Kasumi-1 (cell line): ENCODE measurements at places on chromosomes 3 and 15.

- DNase-seq: no peak
Observed at GRCh38 chr3:148682997-148683396, 14.7 kb upstream of the AGTR1 start.

GRCh38 chr15:70341566-70341965 is 243.8 kb upstream of the TLE3 start:
- DNase-seq: no peak

DNA sequence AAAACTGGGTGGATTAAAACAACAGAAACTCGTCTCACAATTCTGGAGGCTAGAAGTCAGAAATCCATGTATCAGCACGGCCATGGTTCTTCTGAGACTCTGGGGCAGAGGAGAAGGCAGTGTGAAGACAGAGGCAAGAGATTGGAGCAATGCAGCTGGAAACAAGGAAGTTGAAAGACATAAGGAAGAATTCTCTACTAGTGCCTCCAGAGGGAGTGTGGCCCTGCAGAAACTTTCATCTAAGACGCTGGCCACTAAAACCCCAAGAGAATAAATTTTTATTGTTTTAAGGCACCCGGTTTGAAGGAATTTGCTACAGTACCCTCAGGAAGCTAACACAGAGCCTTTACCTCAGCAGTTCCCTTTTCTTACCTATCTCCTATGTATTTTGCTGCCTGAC is 1012.2 kb upstream of the CADM2 start:
- peak; percentile 86 for DNase-seq

DNA sequence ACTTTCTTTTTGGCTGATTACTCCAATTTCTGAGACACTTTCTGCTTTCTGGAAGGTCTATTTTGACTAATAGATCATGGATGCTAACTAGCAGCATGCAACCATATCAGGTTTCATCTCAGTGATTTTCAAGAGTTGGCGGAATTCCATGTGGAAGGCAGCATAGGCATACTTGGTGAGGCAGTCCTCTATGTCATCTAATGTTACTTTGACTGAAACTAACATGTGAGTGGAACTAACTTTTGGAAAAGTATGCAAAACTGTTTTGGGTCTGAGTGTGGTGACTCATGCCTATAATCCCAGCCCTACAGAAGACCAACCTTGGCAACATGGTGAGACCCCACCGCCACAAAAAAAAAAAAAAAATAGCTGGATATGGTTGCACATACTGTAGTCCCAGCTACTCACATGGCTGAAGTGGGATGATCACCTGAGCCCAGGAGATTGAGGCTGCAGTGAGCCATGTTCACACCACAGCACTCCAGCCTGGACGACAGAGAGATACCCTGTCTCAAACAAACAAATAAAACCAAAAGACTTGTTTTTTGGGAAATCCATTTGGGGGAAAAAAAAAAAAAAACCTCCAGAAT is 1033.7 kb downstream of the ROBO1 start:
- no peak for DNase-seq

- no peak for DNase-seq
Observed at GRCh38 chr3:143831994-143832393, 16.3 kb downstream of the SLC9A9 start.

DNA sequence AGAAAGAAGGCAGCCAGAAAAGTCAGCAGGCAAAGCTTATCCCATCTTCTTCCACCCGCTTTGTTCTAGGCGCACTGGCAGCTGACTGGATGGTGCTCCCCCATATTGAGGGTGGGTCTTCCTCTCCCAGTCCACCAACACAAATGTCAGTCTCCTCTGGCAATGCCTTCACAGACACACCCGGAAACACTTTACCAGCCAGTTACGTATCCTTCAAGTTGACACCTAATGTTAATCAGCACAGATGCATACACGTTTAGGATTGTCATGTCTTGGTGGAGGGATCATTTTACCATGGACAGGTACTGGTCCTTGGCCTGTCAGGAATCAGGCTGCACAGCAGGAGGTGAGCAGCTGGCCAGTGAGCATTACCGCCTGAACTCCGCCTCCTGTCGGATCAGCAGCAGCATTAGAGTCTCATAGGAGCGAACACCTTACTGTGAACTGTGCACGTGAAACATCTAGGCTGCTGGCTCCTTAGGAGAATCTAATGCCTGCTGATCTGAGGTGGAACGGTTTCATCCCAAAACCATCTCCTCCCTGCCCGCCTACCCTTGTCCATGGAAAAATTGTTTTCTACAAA is 59.1 kb upstream of the PYDC2 start:
- DNase-seq: no peak

DNA sequence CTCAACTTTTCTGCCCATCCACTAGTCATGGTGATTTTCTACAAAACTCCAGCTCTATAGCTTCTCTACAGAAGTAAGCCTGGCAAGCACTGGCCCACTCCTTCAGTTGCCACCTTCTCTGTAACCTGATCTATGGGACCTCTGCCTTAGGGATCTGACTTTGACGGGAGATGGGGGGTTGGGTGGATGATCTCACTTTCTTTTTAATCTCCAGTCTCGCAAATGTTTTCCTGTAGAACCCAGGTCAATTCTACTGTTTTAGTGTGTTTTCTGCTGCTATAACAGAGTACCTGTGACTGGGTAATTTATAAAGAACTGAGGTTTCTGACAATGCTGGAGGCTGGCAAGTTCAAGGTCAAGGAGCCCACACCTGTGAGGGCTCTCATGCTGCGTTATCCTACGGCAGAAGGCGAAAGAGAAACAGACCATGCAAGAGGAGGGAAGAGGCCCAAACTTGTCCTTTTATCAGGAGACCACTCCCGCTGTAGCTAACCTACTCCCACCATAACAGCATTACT is 189.9 kb upstream of the THRB start:
- DNase-seq: no peak
